Cortex of kidney (tissue), 1 donor: ENCODE measurements at places on chromosomes 2 and 18.

DNA sequence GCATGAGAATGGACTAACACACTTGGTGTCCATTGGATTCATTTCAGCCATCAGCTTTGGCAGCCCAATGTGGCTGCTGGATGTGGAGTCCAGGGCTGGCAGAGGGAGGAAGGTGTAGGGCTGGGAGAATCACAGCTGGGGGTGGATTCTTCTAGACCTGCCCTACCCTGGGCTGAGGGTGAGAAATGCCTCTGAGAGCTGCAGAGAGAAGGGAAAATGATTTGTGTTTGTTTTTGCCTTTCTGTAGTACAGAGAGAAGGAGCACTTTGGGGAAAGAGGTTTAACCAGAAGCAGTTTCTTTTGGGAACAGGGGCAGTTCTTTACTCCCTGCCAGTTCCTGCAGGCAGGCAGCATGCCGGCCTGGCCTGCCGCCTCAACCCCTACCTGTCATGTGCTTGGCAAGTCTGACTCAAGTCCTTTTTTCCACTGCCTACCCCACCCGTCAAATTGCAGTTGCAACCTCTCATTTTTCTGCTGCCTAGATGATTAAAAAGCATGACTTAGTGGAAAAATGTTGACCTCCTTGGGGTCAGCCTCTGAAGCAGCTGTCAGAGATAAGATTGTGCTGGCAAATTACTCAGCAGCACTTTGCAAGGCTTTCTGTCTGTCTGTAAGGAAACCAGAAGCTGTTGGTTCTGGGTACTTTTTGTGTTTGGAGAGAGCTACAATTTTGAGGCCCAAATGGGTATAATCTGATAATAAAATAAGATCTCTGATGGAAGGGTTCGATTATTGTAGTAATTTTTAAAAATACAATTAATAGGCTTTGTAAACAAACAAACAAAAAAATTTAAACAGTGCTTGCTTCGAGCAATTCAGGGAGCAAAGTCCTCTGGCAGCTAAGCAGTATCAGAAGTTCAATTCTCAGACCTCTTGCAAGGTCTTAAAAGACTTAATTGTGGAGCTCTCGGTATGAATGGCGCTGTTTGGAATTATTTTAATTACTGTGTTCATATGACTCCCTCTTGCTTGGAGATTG, 21.7 kb downstream of the LBH start:
- no peak for DNase-seq

GRCh38 chr18:58541789-58542425, 87.0 kb downstream of the ALPK2 start:
- DNase-seq, result no peak

- DNase-seq, result no peak
Measured at GRCh38 chr2:215724146-215724545, 288.3 kb upstream of the FN1 start.

GRCh38 chr2:102505290-102505689, 32.3 kb downstream of the SLC9A4 start:
- DNase-seq, result no peak

- no peak for DNase-seq
Measured at GRCh38 chr18:38307914-38308313, 742.3 kb upstream of the CELF4 start.

- DNase-seq, result no peak
Measured at GRCh38 chr2:74096052-74096451, 51.7 kb downstream of the BOLA3 start.

GRCh38 chr18:10077986-10078385, 164.2 kb downstream of the VAPA start:
- DNase-seq, result no peak

DNA sequence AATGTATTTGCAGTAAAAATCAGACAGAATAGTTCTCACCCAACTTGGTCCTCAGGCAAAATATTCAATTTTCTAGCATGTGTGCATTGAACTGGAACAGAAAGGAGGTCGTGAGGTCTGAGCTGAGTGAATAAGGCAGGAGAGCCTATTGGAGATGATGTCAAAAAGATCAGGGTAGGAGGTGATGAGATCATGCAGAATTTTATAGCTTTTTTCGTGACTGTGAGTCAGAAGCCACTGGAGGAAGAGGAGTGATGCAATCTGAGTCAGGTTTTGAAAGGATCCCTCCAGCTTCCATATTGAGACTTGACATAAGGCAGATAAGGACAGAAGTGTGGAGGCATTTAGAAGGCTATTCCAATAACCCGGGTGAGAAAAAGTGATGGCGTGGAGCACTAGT, 299.5 kb upstream of the SOX11 start:
- DNase-seq, result no peak

DNA sequence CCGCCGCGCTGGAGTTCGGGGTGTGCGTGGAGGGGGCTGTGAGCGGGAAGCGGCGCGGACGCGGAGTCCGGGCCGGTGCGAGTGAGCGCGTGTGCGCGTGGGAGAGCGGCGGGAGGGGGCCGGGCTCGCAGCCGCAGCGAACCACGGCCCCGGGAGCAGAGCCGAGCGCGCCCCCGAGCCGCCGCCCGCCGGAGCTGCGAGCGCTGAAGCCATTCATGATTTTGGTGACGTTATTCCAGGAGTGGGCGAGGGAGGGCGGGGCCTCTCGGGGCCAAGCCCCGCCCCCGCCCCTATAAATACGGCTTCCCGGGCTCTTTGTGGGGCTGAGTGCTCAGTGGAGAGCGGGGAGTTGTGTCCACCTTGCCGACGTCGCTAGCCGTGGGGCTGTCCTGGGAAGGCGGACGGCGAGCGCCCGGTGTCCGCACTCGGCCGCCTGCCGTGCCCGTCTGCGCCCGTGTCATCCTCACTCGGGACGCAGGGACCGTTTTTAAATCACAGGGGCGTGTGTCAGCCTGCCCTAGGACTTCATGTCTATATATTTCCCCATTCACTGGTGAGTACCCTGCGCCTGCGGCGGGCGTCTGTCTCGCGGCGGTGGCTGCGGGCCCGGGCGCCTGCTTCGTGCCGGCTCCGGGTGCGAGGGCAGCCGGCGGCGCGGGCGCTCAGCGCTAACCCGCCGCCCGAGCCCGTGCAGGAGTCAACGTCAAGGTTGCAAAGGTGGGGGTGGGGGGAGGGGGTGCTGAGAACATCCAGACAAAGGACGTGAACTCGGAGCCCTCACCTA, at the start of gene LBH:
Gene LBH, plus strand, starts transcription at position 323 of the 784 bp plus-strand sequence. Its CDS starts 205 bp downstream, at position 528.
- no peak for DNase-seq

DNA sequence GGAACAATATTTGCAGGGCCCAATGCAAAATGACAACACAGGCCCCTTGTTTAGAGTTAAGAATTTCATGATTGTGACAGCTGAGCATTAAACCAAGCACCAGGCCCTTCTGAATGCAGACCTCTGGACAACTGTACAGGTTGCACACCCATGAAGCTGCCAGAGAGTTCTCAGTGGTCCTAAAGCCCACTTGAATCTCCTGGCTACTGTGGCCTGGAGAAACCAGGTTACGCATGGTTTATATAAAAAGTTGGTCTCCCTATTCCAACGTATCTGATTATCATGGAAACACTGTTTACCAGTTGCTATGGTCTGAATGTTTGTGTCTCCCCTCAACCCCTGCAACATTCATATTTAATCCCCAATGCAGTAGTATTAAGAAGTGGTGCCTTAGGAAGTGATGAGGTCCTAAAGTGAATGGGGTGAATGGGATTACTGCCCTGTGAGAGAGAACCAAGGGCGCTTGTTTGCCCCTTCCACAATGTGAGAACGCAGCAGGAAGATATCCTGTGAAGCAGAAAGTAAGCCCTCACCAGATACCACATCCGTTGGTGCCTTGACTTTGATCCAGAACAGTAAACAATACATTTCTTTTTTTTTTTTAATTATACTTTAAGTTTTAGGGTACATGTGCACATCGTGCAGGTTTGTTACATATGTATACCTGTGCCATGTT, 48.0 kb upstream of the ANXA4 start:
- no peak for DNase-seq

- no peak for DNase-seq
Measured at GRCh38 chr18:27991391-27991790, 185.5 kb downstream of the CDH2 start.

GRCh38 chr2:217797165-217797564, 205.6 kb downstream of the TNS1 start:
- DNase-seq, result no peak

DNA sequence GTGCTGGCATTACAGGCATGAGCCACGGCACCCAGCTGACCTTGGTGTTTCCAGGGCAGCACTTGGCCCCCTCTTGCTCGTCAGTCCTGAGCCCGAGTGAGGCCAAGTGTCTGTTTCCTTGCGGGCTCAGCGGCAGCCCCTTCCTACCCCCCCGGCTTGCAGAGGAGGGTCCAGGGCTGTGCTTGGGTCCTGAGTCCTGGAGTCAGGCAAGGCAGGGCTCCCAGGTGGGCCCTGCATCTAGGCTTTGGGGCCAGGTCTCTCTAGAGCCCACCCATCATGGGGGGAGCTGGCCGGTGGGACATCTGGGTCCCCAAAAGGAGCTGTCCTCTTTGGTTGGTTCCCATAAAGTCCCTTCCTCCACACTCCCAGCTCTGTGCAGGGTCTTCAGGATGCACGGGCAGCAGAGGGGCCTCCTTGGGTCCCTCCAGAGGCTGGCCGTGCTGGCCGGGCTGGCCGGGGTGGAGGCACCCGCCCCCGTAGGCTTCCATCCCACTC, 63.7 kb upstream of the HPCAL1 start:
- no peak for DNase-seq

GRCh38 chr2:163123526-163123925, 285.0 kb upstream of the KCNH7 start:
- no peak for DNase-seq

- no peak for DNase-seq
Measured at GRCh38 chr2:134501476-134502091, 217.2 kb downstream of the TMEM163 start.

GRCh38 chr2:230666446-230666845, 46.2 kb upstream of the CAB39 start:
- DNase-seq, result no peak

DNA sequence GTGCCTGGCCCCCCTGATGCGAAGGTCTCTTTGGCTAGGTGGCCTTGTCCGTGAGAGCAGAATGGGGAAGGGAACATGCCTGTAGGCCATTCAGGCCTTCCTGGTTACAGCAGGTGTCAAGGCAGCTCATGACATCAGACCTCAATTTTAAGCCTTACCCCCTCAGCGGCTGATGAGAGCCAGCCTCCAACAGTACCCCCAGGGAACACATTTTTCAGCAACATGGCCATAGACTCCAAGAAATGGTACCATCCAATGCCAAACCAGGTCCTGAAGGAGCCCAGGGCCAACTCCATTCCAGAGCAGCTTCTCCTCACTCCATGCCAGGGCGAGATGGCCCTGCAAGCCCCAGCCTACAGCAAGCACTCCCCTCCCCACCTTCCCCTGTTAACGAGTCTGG, 199.2 kb downstream of the SMAD2 start:
- no peak for DNase-seq

GRCh38 chr2:230106771-230107170, 38.0 kb upstream of the SLC16A14 start:
- no peak for DNase-seq

DNA sequence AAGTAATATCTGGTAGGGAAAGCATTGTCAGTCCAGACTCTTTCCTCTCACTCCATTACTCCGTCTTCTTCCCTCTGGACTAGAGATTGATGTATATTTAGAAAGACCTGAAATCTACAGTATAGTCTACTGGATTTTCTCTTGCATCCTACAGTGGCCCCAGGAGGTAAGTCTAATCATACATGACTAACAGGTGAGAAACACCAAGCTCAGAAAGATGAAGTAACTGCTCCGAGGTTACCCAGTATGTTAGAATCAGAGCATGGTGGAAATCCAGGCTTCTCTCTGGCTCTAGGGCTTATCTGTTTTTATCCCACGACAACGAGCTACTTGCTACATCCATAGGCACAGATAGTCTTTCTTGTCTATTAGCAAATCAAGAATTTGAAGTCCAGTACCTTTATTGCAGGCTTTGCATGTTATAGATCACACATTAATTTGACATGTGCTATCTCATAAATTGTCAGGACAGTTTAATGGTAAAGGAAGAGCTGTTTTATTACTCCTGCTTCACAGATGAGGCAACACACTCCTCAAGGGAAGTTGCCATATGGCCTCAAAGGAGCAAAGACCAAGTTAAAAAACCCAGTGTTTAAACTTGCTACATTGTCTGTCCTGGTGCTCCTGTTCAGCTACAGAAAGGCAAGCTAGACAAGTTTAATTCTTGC, 484.3 kb downstream of the THSD7B start:
- no peak for DNase-seq

- no peak for DNase-seq
Measured at GRCh38 chr2:163187995-163188655, 349.6 kb upstream of the KCNH7 start.

GRCh38 chr2:65153515-65153914, 23.6 kb upstream of the RAB1A start:
- no peak for DNase-seq

- no peak for DNase-seq
Measured at GRCh38 chr2:189210250-189211087, 30.9 kb upstream of the COL5A2 start.

DNA sequence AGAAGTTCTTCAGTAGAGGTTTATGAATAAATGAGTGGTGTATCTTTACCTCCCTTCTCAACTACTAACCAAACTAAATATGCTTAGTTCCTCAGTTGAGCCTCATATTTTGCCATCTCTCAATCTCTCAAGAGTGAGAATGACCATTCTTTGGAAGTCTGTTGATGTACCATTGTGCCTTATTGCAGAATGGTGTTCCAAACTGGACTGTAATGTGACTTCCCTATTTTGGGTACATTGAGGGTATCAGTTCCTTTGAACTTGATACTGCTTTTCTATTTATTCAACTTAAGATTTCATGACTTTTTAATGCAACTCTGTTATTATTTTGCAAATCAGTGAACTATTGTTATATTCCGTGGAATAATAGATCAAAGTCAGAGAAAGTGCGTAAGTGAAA, 159.4 kb downstream of the PTPRM start:
- no peak for DNase-seq

- no peak for DNase-seq
Measured at GRCh38 chr2:206164261-206164862, 4.7 kb downstream of the EEF1B2 start.

DNA sequence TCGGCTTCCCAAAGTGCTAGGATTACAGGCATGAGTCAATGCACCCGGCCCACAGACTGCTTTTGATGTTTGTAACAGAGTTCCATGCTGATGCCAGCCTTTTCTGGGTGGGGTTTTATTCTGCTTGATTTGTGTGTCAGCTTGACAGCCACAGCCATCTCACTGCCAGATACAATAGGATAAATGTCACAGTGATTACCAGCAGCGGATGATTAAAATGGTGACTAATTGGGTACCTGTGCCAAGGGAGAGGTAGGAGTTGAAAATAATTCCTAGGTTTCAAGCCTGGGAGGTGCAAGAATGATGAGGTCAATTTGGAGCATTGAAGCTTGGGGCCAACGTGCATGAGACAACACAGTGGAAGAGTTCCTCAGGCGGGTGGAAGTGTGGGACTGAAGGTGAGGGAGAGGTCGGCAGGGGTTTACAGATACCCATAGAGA, 39.4 kb downstream of the SH2D6 start:
- no peak for DNase-seq

- no peak for DNase-seq
Measured at GRCh38 chr2:43227830-43228281, 1.4 kb upstream of the ZFP36L2 start.

GRCh38 chr2:207491956-207492355, 37.8 kb upstream of the CREB1 start:
- DNase-seq, result no peak

- no peak for DNase-seq
Measured at GRCh38 chr2:30271301-30271700, 40.0 kb downstream of the LBH start.

GRCh38 chr2:70746094-70746974, 21.7 kb downstream of the ADD2 start:
- DNase-seq, result no peak

- DNase-seq, result no peak
Measured at GRCh38 chr2:10830203-10830602, 17.6 kb upstream of the PDIA6 start.

- no peak for DNase-seq
Measured at GRCh38 chr2:3025261-3025660, 352.4 kb downstream of the EIPR1 start.
